ENCODE measurements at places on chromosomes 3 and 15. TPM values are rescaled to one million over a fixed set of nuclear protein-coding genes. Genes with fewer than 3 reads are reported as not detected.

The TPRG1 gene
- total RNA-seq, result 1.0 TPM

The SLCO2A1 gene
- not detected for total RNA-seq

GRCh38 chr3:3172627-3173026, 6.9 kb downstream of the CRBN start:
- H3K36me3 ChIP-seq, result peaks cover 64% of the 10 kb centered on the region
- peak overlapping the region; percentile 86 for H3K27ac ChIP-seq
- no peak for DNase-seq
- H3K4me1 ChIP-seq, result peaks cover 61% of the 10 kb centered on the region

The RAB11A gene
- 168 TPM for total RNA-seq

The NMNAT3 gene
- total RNA-seq, result 0.18 TPM

DNA sequence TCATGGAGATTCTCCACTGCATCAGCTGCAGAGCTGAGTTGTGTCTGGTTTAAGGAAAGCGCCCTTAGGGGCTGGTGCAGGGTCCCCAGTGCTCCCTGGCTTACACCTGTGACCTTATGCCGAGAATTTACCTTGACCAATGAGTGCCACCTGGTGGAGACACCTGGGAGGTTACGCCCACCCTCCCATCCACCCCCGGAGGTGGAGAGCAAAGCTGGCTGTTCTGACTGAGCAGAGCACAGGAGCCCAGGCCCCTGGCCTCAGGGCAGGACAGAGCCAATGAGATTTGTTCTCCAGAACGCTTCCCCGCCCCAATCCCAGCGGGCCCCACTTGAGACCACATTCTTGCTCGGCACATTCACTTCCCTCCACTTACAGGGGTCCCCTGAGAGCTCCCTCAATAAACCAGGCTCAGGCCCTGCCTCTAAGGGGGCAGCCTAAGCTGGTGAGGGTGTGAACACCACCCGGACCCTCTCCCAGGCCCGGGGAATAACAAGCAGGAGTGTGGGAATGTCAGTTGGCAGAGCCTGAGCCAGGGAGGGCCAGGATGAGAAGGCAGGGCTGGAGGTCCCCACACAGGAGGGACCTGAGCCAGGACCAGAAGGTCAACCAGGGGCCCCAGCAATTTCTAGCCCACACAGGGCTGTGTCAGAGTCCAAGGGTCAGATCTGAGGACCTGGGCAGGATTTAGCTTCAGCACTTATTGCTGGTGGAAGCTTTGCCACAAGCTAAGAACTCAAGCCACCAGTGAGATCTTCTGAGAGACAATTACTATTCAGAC, 117.1 kb downstream of the TPRA1 start:
- H3K27me3 ChIP-seq, result peaks cover 24% of the 10 kb centered on the region
- no peak overlapping the region for H3K27ac ChIP-seq
- H3K36me3 ChIP-seq, result no peaks in the 10 kb centered on the region
- peak; percentile 31 for DNase-seq
- H3K4me1 ChIP-seq, result no peaks in the 10 kb centered on the region
- H3K4me3 ChIP-seq, result no peak overlapping the region

The TM4SF1 gene
- not detected for total RNA-seq

The P2RY1 gene
- total RNA-seq, result 0.44 TPM

DNA sequence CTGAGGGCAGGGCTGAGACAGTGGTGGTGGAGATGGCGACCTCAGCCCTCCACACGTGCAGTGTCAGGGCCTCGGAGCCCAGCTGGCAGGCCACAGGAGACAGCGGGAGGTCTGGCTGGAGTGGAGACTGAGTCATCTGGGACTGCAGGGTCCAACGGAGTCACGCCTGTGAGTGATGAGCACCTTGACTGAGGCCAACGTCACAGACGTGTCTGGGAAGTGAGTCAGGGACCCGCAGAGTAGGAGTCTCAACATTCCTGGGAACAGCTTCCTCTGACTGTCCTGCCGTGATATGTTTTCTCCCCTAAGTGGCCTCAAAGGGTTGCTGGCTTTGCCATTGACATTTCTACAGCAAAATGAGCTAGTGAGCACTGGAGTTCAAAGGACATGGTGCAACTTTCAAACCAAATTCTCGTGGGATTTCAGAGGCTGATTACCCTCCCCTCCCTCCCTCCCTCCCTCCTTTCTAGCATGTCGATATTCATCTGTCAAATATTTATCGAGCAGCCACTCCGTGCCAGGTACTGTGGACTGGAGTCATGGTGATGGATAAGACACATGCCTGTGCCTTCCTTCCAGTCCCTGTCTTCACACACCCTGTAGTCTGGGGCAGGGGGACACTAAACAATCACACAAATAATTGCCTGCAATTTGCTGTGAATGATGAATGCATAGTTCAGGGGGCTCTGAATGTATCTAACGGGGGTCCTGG, 53.3 kb upstream of the AMOTL2 start:
- no peak overlapping the region for H3K4me3 ChIP-seq
- H3K4me1 ChIP-seq, result no peaks in the 10 kb centered on the region
- peaks cover 17% of the 10 kb centered on the region for H3K27me3 ChIP-seq
- H3K27ac ChIP-seq, result no peak overlapping the region

DNA sequence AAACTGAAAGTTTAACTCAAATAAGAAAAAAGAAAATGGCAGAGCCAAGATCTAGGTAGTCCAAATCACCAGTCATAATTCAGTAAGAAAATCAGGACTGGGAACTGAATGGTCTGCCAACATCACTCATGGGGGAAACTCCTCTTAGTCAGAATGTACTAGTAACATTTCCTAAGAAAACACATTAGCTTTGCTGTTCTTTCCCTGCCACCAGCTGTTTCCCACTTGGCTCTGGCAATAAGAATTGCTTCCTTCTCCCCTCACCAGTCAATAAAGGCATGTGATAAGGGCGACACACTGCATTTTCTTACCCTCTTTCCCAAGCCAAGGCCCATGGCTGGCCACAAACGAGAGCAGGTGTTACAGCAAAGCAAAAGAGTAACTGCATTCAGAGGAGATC, 46.1 kb downstream of the PIK3R4 start:
- peaks cover 38% of the 10 kb centered on the region for H3K36me3 ChIP-seq
- no peaks in the 10 kb centered on the region for H3K27me3 ChIP-seq
- H3K27ac ChIP-seq, result no peak overlapping the region
- DNase-seq, result no peak
- H3K4me3 ChIP-seq, result no peak overlapping the region
- H3K4me1 ChIP-seq, result no peaks in the 10 kb centered on the region

GRCh38 chr3:84066915-84067314, 891.9 kb upstream of the CADM2 start:
- no peaks in the 10 kb centered on the region for H3K36me3 ChIP-seq
- no peak overlapping the region for H3K27ac ChIP-seq
- no peak for DNase-seq
- H3K4me1 ChIP-seq, result no peaks in the 10 kb centered on the region
- H3K27me3 ChIP-seq, result no peaks in the 10 kb centered on the region
- H3K4me3 ChIP-seq, result no peak overlapping the region

DNA sequence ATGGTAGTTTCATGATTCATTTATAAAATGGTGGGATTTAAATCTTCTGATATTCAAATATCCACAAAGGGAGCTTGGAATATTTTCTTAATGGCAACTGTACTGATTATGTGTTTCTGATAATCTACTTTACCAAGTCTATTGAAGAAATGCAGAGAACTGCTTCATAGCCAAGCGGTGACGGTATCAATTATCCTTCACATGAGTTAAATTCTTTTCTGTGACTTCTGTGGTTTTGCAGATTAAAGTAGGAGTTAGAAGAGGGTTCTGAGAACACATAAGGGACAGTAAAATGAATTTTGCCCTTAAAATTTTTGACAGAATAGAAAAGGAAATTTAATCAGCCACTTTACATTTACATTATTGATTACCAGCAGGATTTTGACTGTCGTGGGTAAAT, 563.2 kb downstream of the GBE1 start:
- H3K27me3 ChIP-seq, result no peaks in the 10 kb centered on the region
- H3K36me3 ChIP-seq, result no peaks in the 10 kb centered on the region
- H3K4me1 ChIP-seq, result no peaks in the 10 kb centered on the region
- no peak overlapping the region for H3K4me3 ChIP-seq
- H3K27ac ChIP-seq, result no peak overlapping the region

- no peak overlapping the region for H3K4me3 ChIP-seq
- H3K36me3 ChIP-seq, result no peaks in the 10 kb centered on the region
- no peak overlapping the region for H3K27ac ChIP-seq
- H3K27me3 ChIP-seq, result peaks cover 19% of the 10 kb centered on the region
- H3K4me1 ChIP-seq, result peaks cover 17% of the 10 kb centered on the region
Measured at GRCh38 chr3:134360046-134360445, 14.2 kb downstream of the AMOTL2 start.

The GPR149 gene
- not detected for total RNA-seq

The SPPL2A gene
- 77.9 TPM for total RNA-seq

The CIDEC gene
- not detected for total RNA-seq

DNA sequence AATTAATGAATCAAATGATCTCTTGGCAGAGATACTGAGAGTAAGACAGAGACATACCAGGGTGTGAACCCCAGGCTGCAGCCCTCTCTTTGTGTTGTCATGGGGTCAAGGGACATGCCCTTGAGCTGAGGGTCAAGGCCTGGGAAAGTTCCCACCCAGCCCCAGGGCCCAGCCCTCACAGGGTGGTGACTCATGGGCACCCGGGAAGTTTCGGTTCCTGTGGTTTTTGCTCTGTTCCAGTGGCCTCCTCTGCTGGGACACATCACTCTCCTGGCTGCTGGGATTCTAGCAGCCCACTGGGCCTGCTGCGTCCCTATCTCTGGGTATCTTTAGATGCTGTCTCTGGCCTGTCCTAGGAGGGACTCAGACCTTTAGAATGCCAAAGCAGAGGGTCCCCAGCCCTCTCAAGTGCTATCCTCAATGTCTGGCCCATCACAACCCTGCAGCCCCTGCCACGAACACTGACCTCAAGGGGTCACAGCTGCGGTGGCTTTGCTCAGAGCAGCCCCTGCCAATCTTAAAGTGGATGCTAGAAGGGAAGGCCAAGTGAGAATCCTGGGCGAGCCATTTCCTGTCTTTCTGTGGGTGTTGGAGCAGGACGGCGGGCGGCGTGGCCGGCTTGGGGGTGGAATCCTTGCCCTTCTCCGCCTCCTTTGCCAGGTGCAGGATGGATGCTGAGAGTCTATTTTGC, 148.4 kb upstream of the TLE3 start:
- H3K36me3 ChIP-seq, result no peaks in the 10 kb centered on the region
- no peaks in the 10 kb centered on the region for H3K27me3 ChIP-seq
- DNase-seq, result no peak
- peaks cover 79% of the 10 kb centered on the region for H3K4me1 ChIP-seq
- H3K27ac ChIP-seq, result no peak overlapping the region
- H3K4me3 ChIP-seq, result no peak overlapping the region

DNA sequence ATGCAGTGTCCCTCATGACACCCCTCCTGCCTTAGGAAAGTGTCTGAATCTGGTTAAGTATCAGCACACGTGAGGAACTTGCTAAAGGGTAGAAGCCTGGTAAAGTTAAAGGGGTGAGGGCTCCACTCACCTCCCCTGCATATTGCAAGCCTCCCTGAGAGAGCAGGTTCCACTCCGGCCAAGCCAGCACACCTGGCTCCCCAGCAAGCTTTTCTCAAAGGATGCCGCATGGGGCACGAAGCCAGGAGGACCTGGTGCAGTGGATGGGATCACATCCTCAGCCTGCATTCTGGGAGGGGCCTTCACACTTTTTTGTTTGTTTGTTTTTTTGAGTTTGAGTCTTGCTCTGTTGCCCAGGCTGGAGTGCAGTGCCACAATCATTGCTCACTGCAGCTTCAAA, 79.9 kb downstream of the PCSK6 start:
- no peak for DNase-seq
- H3K36me3 ChIP-seq, result no peaks in the 10 kb centered on the region
- H3K4me1 ChIP-seq, result peaks cover 6% of the 10 kb centered on the region
- no peak overlapping the region for H3K4me3 ChIP-seq
- peaks cover 4% of the 10 kb centered on the region for H3K27me3 ChIP-seq

GRCh38 chr3:86388820-86389219, 602.1 kb downstream of the VGLL3 start:
- no peak overlapping the region for H3K4me3 ChIP-seq
- no peaks in the 10 kb centered on the region for H3K4me1 ChIP-seq
- no peaks in the 10 kb centered on the region for H3K36me3 ChIP-seq
- no peaks in the 10 kb centered on the region for H3K27me3 ChIP-seq
- DNase-seq, result no peak

DNA sequence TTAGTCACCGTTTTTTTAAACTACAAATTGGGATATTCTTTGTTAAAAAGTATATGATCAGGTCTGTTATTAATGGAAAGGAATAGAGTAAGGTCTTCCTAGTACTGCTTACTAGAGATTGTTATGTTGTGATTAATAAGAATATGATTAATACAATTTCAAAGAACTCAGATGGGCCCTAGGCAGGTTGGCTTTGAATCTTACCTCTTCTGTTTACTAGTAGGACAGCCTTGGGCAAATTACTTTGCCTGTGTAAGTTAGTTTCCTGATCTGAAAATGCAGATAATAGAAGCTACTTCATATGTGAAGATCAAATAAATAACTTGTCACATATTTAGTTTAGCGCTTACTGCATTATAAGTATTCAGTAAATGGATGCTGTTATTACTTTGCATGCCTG, 6.9 kb downstream of the GFM1 start:
- no peaks in the 10 kb centered on the region for H3K27me3 ChIP-seq
- no peak overlapping the region for H3K4me3 ChIP-seq
- H3K27ac ChIP-seq, result no peak overlapping the region
- no peak for DNase-seq

- no peak overlapping the region for H3K27ac ChIP-seq
- peaks cover 25% of the 10 kb centered on the region for H3K4me1 ChIP-seq
- H3K36me3 ChIP-seq, result no peaks in the 10 kb centered on the region
- DNase-seq, result no peak
Measured at GRCh38 chr15:73949496-73949895, 23.2 kb downstream of the LOXL1 start.

- H3K4me3 ChIP-seq, result no peak overlapping the region
- no peak overlapping the region for H3K27ac ChIP-seq
Measured at GRCh38 chr15:41689083-41689482, 28.9 kb downstream of the MGA start.

GRCh38 chr3:16740515-16740914, 135.3 kb upstream of the DAZL start:
- no peaks in the 10 kb centered on the region for H3K27me3 ChIP-seq
- no peaks in the 10 kb centered on the region for H3K4me1 ChIP-seq
- no peak overlapping the region for H3K4me3 ChIP-seq
- no peak for DNase-seq
- no peak overlapping the region for H3K27ac ChIP-seq
- no peaks in the 10 kb centered on the region for H3K36me3 ChIP-seq

Measured in activated CD8-positive, alpha-beta T cell treated with anti-CD3 and anti-CD28 coated beads, Interleukin-2, amount 10 ng/mL, durations not matched to agents 7 days and 5 days (primary cell).